HCT116 (cell line): ENCODE measurements at places on chromosomes 4 and X.

DNA sequence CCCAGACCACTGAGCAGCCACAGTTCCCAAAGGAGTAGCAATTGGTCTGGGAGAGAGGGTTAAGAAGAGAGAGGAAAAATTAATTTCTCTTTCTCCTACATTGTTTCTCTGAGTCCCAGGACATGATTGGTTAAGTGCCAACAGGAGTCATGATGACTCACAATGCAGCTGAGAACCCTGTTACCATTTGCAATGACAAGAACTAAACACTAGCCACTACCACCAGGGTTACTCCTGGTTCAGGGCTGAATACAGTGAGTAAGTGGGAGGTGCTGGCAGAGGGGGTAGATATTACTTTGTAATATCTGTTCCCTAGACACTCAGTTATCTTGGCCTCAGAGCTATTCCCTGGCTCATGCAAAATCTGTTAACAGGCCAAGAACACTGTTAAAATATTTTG is 18.0 kb downstream of the ETDC start:
- DNase-seq = no peak

DNA sequence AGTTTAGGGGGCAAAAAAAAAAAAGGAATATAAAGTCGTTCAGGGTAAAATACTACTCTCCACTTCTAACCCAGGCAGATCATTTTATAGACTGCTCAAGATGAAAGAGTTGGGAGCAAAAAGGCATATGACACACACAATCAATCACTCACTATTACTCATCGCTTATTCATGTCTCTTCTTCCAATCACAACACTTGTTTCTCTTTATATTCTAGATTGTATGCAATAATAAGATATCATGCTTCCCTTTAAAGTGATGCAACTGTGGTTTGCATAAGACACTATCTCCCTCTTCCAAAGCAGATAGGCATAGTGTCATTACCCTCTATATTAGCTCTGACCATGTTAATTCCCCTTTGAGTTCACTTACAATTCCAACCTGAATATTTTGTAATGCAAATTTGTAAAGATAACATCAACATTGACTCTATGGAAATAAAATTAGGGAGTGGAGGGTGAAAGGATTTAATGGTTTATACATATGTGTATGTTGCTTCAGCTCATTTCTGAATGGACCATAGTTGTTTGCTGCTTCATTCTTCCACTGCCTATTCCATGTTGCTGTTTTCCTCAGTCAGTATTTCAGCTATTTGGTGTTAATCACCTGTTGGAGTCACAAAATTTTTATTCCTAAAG is 154.9 kb upstream of the EPHA5 start:
- DNase-seq = no peak

- no peak for DNase-seq
Observed at GRCh38 chr4:57053508-57053907, 56.7 kb downstream of the IGFBP7 start.

- no peak for DNase-seq
Observed at GRCh38 chrX:53716328-53717088, 30.0 kb upstream of the HUWE1 start.

GRCh38 chr4:88858752-88859151 is 161.1 kb upstream of the NAP1L5 start:
- DNase-seq = no peak

- DNase-seq = no peak
Observed at GRCh38 chrX:27565992-27566391, 24.2 kb upstream of the DCAF8L2 start.

DNA sequence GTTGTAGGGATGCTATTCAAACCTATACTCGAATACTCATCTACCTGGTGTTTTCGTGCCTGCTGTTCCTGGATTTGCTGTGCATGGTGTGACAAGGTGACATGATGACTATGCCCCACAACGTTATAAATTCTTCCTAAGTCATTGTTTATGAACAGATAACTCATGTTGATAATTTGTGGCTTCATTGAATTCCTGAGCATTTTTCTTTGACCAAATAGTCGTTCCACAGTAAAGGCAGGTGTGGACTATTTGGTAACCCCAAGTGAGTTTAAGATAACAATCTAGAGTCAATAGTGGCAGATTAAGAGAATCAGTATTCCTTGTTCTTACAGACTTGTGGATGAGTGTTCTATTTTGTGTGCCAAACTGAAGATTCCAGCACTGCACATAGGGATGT is 59.9 kb downstream of the SNX25 start:
- DNase-seq = no peak
